ENCODE measurements at places on chromosomes 3 and 15. TPM values are rescaled to one million over a fixed set of nuclear protein-coding genes. Genes with fewer than 3 reads are reported as not detected.

GRCh38 chr3:71042759-71043158, 540.8 kb downstream of the FOXP1 start:
- DNase-seq: no peak
- H3K4me1 ChIP-seq: peaks cover 7% of the 10 kb centered on the region
- no peak overlapping the region for H3K4me3 ChIP-seq
- H3K27me3 ChIP-seq: no peaks in the 10 kb centered on the region
- no peak overlapping the region for H3K27ac ChIP-seq
- no peaks in the 10 kb centered on the region for H3K36me3 ChIP-seq

DNA sequence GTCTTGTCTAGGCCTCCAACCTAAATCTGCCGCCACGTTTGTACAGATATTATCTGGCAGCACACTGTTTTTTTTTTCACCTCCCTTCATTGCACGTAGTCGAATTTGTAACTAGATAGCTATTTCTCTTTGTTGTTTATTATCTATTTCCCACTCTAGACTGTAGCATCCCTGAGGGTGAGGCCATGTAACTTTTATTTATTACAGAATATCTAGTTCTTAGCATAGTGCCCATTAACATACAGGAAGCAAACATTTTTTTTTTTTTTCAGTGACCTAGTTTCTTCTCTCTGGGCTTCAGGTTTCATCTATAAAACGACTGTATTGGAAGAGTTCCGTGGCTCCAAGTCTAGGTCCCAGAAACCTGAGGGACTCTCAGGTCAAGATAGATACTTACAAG, 354.3 kb downstream of the FGF12 start:
- no peaks in the 10 kb centered on the region for H3K4me1 ChIP-seq
- H3K27me3 ChIP-seq: no peaks in the 10 kb centered on the region
- H3K27ac ChIP-seq: no peak overlapping the region

DNA sequence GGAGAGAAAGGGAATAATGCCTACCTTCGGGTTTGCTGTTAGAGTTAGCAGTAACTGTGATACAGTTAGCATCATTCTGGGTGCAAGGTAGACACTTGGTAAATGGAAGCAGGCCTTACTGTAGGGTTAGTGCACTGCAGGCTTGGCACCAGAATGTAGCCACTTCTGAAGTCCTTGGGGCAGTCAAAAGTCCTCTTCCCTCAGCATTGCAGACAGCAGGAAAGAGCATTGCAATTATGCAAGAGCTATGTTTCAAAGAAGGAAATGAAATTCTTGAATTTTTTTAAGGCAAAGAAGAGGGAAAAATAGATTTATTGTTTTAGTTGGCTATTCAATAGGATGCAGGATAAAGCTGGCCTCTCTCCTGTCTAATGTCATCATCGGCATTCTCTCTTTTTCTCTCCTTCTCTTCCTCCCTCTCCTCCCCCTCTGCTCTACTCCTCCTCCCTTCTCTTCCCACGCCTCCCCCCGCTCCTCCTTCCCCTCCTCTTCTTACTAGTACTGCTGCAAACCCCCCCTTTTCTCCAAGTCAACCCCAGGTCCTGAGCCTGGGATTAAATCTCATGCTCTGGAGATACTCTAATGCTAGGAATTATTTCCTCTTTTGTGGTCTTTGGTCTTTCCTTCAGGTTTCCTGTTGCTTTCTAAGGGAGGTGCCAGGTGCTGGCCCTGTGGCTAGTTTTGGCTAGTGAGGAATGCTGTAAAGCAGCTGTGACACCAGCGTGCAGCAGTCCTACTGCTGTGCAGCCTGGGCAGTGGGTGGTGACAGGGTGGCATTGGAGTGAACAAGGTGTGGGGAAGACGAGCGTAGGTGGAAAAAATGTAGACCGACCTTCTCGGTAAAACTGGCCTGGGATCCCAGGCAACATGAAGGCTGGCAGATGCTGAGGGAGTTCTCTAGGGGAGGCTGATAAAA, 21.7 kb downstream of the EEFSEC start:
- no peak for DNase-seq
- no peaks in the 10 kb centered on the region for H3K36me3 ChIP-seq
- H3K27ac ChIP-seq: no peak overlapping the region
- peaks cover 47% of the 10 kb centered on the region for H3K4me1 ChIP-seq
- no peak overlapping the region for H3K4me3 ChIP-seq

- no peak overlapping the region for H3K4me3 ChIP-seq
- no peaks in the 10 kb centered on the region for H3K27me3 ChIP-seq
- no peaks in the 10 kb centered on the region for H3K36me3 ChIP-seq
- no peaks in the 10 kb centered on the region for H3K4me1 ChIP-seq
- DNase-seq: no peak
- no peak overlapping the region for H3K27ac ChIP-seq
Observed at GRCh38 chr3:139994891-139995290, 59.9 kb downstream of the CLSTN2 start.

GRCh38 chr3:187274977-187275338, 16.6 kb downstream of the MASP1 start:
- H3K27ac ChIP-seq: no peak overlapping the region
- no peaks in the 10 kb centered on the region for H3K4me1 ChIP-seq

Gene CPLX3
- not detected for total RNA-seq

DNA sequence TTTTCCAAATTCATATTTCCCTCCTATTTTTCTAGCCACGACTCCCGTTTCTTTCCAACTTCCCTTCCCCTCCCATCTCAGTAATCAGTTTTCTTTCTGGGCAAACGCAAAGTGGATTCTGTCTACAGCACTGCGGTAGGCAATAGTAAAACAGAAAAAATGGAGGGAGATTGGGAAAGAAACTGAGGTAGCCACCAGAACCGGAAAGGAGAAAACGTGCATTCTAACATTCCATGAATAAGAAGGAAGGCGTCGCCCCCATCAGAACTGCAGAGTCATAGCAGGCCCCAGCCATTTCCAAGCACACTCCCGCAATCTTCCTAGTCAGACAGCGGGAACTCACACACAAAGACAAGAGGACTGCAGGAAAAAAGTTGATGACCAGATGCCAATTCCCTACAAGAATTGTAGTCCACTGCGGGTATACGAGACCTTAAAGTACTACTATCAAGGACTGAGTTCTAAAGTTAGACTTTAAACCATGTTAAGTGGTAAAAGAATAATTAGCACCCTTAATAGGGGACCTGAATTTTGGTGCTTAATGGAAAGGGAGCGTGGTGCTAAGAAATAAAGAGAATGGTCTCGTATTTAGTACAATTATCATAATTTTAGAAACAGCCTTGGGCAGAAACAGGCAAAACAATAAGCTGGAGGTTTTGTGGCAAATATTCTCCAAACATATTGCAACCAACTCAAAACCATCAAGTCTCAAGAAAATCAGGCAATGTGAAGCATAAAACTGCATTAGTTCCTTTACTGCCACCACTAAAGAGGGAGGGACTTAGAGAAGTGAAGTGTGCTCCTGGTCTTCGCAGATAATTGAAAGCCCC, 1.4 kb downstream of the PFN2 start:
- H3K4me3 ChIP-seq: peak overlapping the region; percentile 90
- H3K4me1 ChIP-seq: peaks cover 60% of the 10 kb centered on the region
- no peaks in the 10 kb centered on the region for H3K27me3 ChIP-seq

Gene SERINC4
- total RNA-seq: not detected

GRCh38 chr3:57864853-57865252, 108.7 kb downstream of the SLMAP start:
- no peak overlapping the region for H3K27ac ChIP-seq
- no peak for DNase-seq
- no peaks in the 10 kb centered on the region for H3K27me3 ChIP-seq
- no peaks in the 10 kb centered on the region for H3K4me1 ChIP-seq
- H3K4me3 ChIP-seq: no peak overlapping the region

Gene SOX2
- total RNA-seq: 50.5 TPM

GRCh38 chr3:107661447-107662123, 138.8 kb downstream of the BBX start:
- H3K36me3 ChIP-seq: no peaks in the 10 kb centered on the region
- DNase-seq: no peak
- H3K27me3 ChIP-seq: no peaks in the 10 kb centered on the region
- peaks cover 52% of the 10 kb centered on the region for H3K4me1 ChIP-seq

Gene ERC2
- 0.84 TPM for total RNA-seq

DNA sequence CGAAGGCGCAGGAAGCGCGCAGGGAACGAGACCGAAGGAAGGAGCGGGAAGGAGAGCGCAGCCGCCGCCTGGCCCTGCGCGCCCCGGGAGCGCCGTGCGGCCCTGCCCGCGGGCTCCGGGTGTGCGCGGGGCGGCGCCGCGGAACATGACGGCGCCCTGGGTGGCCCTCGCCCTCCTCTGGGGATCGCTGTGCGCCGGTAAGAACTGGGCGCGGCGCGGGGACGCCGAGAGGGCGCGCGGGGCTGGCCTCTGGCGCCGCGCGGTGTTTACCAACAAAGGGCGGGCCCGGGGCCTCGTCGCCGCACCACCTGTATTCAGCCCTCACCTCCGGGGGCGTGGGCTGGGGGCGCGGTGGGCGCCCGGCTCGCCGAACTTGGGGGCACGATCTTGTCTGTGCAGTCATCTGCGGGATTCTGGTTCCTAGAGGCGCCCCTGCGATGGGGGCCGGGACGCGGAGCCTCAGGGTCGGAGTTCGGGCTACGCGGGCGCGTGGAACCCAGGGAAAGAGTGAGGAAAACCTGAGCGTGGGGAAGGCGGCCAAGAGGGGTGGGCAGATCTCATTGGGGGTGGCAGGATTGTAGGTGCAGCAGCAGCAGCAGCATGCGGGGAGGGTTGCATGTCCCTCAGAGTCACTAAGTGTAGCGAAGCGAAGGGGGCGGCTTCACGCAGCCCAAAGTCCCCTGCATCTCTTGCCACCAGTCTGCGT, 641 bp downstream of the ACVR2B start:
- no peaks in the 10 kb centered on the region for H3K36me3 ChIP-seq
- peaks cover 48% of the 10 kb centered on the region for H3K4me1 ChIP-seq

Gene ISL2
- not detected for total RNA-seq

Gene WNT5A
- total RNA-seq: 34.5 TPM

DNA sequence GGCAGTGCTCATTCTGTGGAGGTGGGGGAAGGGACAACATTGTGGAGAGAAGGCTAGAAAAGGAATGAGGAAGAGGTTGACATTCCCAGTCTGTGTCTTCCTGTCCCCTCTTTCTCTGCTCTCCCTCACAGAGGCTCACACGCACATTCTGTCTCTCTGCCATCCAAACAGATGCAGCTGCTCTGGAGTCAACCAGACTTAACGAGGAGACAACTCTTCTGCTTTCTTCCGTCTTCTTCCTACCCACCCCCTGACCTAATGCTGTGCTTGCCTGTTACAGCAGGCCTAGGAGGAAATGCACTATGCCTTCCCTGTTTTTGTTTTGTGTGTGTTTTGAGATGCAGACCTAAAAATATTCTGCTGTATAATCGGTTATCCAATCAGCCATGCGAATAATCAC, 121.9 kb downstream of the CACNA1D start:
- H3K4me3 ChIP-seq: no peak overlapping the region
- H3K4me1 ChIP-seq: no peaks in the 10 kb centered on the region
- H3K36me3 ChIP-seq: no peaks in the 10 kb centered on the region
- H3K27me3 ChIP-seq: no peaks in the 10 kb centered on the region

GRCh38 chr3:152769523-152769922, 65.4 kb upstream of the P2RY1 start:
- H3K27ac ChIP-seq: no peak overlapping the region
- H3K36me3 ChIP-seq: no peaks in the 10 kb centered on the region
- H3K27me3 ChIP-seq: no peaks in the 10 kb centered on the region
- no peak for DNase-seq
- no peak overlapping the region for H3K4me3 ChIP-seq
- peaks cover 3% of the 10 kb centered on the region for H3K4me1 ChIP-seq

Gene RAB43
- total RNA-seq: 8.7 TPM

GRCh38 chr15:67731112-67731721, 94.1 kb upstream of the SKOR1 start:
- H3K4me1 ChIP-seq: no peaks in the 10 kb centered on the region
- no peak overlapping the region for H3K4me3 ChIP-seq
- DNase-seq: no peak
- no peaks in the 10 kb centered on the region for H3K36me3 ChIP-seq

- no peak overlapping the region for H3K27ac ChIP-seq
- H3K4me3 ChIP-seq: peak overlapping the region; percentile 42
- no peaks in the 10 kb centered on the region for H3K36me3 ChIP-seq
- no peaks in the 10 kb centered on the region for H3K4me1 ChIP-seq
- no peak for DNase-seq
Observed at GRCh38 chr3:127915937-127916493, 983 bp downstream of the KBTBD12 start.

Gene PLD1
- total RNA-seq: 35.8 TPM

Data from tibial nerve (tissue), 4 donors.